Type B pancreatic cell (in vitro differentiated cells): ENCODE measurements at places on chromosomes 2 and 18.

DNA sequence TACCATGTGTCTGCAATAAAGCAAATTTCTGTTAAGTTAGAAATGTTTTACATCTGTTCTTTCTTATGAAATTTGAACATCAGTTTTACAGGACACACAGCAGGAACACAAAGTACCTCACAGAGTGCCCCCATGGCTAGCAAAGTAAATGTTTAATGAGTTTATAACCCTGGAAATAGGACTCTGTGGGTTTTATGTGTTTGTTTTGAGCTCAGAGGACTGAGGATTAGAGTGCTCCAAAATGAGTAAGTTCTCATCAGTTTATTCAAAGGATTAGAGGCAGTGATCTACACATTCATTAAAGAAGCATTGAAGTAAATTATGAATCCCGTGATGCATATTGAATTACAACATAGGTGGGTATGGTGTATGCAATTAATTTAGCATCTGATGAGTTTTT, 281.8 kb downstream of the GULP1 start:
- no peak for DNase-seq

DNA sequence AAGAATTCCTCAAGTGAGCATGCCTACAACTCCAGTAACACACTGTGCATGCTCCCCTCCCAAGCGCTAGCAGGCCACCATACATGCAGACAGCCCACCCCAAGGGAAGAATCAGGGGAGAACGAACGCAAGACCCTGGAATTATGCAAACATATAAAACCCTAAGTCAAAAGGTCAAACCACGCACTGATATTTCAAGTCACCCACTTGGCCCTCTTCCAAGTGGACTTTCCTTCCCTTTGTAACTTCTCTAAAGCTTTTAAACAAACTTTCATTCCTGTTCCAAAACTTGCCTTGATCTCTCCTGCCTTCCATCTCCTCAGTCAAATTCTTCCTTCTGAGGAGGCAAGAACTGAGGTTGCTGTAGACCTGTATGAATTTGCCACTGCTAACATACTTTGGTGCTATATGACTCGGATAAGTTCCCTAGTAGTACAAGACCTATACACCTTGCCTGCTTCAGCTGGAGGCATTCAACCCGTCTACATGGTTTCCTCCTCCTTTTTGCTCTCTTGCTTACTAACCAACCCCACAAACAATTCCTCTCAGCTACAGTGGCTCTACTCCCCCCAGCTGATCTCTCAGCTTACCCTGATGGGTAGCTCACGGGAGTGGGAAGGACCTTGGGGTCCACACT, 11.1 kb upstream of the RPIA start:
- no peak for DNase-seq

DNA sequence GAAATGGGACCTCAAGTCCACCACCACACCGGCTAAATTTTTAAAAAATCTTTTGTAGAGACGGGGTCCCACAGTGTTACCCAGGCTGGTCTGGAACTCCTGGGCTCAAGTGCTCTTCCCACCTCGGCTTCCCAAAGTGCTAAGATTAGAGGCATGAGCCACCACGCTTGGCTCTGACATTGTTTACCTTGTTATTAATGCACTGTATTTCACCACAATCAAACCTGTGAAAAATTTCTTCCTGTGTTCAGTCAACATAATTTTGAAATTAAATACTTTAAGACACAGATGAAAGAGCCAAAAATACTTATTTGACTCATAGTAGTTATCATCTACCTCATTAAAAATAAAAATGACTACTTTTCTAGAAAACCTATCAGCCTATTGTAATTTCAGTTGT, 16.0 kb upstream of the FAM124B start:
- no peak for DNase-seq

GRCh38 chr18:49400398-49401072, 59.9 kb downstream of the DYM start:
- no peak for DNase-seq

DNA sequence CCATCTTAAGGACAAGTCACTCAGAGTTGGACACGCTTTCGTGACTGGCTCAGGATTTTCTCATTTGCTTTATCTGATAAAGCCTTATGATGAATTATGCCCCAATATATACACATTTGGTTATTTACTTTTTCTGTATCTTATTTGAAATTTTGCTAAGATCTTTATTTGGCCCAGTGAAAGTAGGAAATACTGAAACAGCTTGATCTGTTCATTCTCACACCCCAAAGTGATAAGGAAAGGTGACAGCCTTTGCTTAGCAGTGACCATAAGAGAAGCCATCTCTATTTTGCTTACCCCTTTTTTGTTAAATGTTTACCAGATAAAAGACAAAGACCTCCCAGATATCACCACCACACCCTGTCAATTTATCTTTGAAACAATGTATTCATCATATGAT, 428.3 kb downstream of the PARD3B start:
- no peak for DNase-seq

DNA sequence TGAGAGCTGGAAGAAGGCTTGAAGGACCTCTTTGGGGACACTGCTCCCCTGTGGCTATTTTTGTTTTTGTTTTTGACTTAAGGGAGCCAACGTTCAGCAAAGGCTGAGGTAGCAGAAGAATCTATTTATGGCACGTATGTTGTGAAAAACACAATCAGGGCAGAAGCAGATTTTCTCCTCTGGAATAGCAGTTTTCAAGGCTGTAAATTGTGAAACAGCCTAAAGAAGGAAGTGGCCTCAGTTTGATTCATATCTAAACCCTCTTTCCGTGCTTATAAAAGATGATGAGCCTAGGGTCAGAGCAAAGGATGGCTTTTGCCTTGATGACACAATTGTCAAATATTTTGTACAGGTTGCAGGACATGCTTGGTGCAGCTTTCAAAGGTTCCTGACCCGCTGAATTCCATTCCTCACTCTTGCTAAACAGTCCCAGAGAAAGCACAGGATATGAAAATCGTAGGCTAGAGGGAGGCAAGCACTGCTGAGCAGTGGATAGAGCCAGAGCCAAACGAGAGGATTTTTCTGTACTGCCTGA, 106.2 kb upstream of the DLX2 start:
- DNase-seq, result no peak

DNA sequence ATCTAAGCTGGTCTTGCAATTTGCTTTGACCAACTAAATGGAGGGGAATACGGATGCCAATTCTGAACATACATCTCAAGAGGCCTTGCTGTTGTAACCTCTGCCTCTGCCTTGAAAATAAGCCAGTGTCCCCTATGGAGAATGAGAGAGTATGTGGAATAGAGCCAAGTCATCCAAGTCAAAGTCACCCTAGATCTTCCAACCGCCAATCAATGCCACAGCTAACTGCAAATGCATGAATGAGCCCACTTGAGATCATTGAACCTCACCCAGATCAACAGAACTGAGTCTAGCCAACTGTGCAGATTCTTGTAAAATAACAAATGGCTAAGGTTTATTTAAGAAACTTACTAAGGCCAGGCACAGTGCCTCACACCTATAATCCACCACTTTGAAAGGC, 139.8 kb upstream of the TANK start:
- no peak for DNase-seq

- no peak for DNase-seq
Observed at GRCh38 chr2:65061146-65061909, 5.1 kb downstream of the CEP68 start.

- no peak for DNase-seq
Observed at GRCh38 chr18:13500227-13500865, 226.0 kb downstream of the FAM210A start.

DNA sequence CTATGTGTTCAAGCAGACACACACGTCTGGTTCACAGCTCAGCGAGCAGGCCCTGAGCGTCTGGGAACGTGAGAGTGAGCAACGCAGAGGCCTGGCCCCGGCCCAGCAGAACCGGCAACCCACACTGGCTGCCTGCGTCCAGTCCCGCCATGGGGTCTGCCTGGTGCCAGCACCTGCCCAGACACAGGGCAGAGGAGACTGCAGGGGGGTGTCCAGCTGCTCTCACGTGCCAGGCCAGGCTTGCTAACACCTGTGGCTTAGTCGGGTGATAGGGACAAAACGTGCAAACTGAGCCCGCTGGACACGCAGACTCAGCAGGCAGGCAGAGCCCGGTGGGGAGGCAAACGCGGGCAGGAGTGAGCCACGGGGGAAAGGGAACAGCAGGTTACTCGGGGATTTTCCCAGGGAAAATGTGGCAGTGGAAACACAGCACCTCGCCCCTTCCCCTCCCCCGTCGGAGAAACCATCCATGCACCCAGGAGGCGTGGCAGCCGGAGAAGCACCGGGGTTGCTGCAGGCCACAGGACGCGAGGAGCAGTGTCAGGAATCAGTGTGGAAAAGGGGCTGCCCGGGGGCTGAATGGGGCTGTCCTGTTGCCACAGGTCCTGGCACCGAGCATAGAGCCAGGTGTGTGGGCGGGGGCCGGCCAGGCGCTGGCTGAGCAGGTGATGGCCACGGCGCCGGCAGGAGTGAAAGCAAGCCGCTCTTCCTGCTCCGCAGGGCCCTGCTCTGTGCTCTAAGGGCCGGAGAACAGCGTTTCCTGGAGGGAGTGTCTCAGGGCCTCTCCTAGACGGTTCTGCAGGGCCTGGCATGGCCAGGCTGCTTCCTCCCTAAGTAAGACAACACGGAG, 154.7 kb downstream of the HDAC4 start:
- DNase-seq, result no peak

DNA sequence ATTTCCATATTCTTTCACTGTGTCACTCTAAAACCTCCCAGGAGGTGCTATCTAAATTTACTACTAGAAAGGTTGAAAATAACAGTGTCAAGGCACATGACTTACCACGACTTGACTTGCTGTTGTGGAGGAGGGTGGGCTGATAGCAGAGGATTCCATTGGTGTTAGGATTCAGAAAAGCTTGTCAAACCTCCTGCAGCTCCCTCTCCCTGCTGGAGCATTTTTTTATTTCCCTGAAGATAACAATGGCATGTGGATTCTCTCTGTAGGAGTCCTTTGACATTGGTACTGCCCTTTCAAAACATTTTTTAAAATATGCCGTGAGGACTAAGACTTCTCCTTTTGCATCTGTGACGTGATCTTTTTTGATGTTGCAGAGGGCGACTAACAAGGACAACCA, 696.9 kb upstream of the GYPC start:
- no peak for DNase-seq

DNA sequence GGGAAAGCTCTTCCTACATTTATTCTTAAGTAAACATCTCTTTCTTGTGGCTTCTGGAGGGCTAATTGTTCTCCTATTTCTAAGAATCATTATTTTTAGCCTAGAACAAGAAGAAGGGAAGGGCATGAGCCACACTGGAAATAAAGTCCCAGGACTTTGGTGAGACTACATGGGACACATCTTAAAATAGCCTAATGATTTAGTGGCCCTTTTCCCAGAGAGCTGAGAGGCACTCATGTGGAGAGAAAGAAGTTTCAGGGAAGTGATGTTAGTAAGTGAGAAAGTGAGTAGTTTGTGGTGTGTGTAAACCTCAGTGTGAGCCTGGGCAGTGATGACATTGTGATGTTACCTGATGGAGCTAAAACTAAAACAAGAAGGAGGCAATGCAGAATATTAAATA, 14.6 kb downstream of the ITGA4 start:
- DNase-seq, result no peak

DNA sequence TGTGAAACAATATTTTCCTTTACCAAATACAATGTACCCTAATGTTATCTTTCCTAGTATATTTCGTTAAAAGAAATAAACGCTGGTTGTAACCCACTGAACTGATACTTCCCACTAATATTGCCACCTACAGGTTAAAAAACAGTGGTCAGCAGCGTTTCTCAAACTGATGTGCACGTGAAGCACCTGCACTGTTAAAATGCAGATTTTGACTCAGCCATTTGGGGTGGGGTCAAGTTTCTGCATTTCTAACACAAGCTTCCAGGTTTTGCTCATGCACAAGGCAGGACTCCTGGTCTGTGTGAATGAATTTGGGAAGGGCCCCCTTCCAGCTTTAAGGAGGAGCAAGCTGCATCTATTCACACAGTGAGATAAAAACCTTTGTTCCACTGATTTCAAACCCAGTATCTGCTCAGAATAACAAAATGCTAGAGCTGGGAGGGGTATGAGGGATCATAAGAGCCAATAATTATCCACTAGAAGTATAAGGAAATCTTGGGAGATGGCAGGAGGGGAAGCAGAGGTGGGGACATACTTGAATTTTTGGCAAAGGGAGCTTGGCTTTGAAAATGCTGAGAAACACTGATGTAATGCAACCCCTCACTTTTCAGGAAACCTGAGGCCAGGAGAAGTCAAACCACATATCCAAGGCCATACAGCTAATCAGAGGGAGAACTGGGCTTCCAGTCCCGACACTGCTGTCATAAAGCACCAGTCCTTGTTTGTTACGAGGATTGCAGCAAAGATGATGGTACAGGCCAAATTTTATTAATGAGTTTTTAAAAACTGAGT, 116.2 kb downstream of the RBMS1 start:
- DNase-seq, result no peak

GRCh38 chr2:99198103-99198841, 17.3 kb downstream of the MRPL30 start:
- DNase-seq, result no peak

DNA sequence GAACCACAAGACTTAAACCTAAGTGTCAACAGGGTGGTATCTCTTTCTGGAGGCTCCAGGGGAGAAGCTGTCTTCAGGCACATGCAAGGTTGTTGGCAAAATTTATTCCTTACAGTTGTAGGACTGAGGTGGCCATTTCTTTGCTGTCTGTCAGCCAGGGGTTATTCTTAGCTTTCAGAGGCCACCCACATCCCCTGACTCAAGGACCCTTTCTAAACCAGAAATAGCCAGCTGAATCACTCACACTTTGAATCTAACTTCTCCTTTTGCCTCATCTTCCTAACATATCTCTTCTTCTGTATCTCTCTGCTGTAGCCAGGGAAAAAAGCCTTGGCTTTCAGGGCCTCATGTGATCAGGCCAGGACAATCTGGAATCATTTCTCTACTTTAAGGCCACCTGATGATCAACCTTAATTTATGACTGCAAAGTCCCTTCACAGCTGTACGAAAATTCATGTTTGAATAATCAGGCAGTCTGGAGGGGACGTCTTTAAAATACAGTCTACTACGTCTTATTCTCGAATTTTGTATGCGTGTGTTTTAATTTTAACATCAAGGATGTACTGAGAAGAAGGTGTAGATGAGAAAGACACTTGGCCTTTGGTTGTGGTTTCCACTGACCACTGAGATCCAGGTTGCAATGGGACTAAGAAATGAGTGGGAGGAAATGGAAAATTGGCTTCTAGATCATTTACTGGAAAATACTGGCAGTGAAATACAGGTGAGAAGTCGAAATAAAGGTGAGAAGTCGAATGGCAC, 90.4 kb downstream of the DOCK10 start:
- DNase-seq, result no peak

DNA sequence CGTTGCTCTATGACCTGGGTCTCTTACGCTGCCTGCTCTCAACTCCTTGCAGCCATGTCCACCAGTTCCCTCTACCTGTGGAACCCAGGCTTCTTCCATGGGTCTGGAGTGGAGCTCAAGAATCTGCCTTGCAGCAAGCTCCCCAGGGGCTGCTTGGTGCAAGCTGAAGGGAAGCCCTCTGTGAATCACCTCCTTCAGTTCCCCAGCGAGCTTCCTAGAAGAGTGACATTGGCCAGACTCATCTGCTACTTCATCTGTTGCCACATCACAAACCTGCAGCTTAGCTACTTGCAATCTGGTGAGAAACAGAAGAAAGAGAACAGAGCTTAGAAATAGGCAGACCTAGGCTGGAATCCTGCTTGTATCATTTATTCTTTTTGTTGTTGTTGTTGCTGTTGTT, 9.8 kb upstream of the EFR3B start:
- DNase-seq, result no peak

- DNase-seq, result no peak
Observed at GRCh38 chr2:240604291-240604938, 17.9 kb downstream of the CAPN10 start.

GRCh38 chr2:84674586-84674985, 158.3 kb downstream of the DNAH6 start:
- DNase-seq, result no peak
